ENCODE measurements at places on chromosomes 2 and 18.
A peak's percentile ranks its signal among the peaks of the same experiment; 100 is the strongest.

- peak; percentile 79 for DNase-seq
Measured at GRCh38 chr2:45895241-45895861, 243.9 kb downstream of the PRKCE start.

DNA sequence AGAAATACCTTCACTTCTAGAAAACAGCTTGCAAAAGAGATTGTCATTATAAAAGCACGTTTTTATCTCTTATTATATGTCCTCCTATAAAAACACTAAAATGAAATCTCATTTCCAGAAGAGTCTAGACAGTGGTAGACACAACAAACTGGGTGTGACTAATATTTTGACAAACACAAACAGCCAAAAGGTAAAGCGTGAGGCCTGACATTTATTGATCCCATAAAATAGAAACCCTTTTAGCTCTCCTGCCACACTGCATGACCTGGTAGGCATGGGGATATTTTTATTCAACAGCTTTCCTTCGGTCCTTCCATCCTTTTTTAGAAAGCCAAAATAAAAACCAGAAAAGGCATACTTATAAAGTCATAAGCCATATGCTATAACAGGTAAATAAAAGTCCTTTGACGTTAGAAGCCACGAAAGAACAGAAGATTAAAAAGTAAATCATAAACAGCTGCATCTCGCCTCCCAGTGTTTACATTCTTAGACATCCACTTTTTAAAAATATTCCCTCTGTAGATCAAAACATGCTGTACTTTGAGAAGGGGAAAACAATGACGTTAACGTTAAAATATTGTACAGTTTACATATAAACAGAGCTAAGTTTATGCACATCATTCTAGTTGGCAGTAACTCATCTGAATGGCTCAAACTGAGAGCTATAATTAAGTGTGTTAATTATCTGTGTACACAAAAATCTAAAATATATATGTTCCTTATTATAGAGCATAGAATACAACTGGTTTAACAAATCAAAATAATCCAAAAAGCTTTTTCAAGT, 44.6 kb downstream of the IRS1 start:
- DNase-seq = no peak

GRCh38 chr2:190451561-190452176, 43.5 kb downstream of the MFSD6 start:
- DNase-seq = peak; percentile 44

DNA sequence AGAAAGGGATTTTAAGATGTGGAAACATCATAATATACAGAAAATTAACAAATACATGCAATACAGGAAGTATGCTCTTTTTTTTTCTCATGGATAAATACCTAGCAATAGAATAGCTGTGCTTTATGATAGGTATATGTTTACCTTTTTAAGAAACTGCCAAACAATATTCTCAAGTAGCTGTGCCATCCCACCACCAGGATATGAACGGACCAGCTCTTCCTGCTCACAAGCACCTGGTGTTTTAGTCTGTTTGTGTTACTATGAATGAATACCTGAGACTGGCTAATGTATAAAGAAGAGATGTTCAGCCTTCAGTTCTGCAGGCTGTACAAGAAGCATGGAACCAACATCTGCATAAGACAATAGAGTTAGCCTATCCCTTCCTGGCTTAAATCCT, 19.9 kb upstream of the UGT1A8 start:
- DNase-seq = no peak

GRCh38 chr18:49368876-49369440, 91.5 kb downstream of the DYM start:
- DNase-seq = no peak

DNA sequence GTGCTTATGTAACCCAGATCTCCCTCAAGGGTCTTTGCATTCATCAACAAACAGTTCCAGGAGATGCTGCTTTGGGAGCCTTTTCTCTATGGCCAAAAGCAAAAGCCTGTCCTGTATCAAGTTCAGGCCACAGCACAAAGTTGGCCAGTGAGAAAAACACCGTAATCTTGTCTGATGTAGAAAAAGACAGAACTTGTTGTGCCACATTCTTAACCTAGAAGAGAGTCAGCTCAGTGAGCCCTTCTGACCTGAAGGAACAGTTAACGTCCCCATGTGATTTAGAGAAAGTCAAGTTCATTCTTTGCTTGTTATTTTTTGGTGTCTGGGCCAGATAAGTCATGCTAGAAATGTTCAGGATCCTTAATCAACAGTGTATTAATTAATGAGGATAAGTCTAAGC, 7.8 kb upstream of the CNDP1 start:
- DNase-seq = no peak

DNA sequence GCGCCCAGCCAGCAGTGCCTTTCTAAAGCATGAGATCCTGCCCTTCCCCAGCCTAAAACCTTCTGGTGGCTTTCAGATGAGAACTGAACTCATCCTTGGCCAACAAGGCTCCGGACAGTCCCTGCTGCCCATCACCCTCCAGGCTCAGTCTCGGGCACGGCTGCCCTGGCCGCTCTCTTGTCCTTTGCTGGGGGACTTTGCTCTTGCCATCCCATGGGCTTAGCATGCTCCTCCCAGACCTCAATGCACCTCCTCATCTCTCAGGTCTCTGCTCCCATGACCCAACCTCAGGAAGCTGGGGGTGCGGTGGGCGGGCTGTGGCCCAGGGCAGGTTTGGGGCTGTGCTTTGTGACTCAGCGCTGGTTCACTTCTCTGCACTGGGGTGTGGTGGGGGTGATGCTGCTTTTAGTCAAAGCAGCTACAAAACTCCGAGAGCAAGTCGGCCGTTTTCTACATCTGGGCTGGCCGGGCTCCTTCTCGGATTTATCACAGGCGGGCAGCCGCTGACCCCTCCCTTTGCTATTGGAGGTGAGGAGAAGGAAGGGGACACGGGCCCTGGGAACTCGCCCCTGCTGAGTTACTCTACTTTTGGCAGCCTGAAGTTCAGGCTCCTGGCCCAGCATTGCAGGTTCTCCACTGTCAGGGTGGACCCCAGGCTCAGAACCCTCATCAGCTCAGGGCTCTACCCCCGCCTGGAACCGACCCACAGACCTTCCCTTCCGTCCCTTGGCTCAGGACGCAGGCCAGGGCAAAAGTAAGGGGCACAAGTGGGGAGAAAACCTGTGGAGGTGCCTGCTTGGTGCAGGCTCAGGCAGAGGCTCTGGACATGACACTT, 90.6 kb upstream of the TAF1B start:
- DNase-seq = peak; percentile 84

DNA sequence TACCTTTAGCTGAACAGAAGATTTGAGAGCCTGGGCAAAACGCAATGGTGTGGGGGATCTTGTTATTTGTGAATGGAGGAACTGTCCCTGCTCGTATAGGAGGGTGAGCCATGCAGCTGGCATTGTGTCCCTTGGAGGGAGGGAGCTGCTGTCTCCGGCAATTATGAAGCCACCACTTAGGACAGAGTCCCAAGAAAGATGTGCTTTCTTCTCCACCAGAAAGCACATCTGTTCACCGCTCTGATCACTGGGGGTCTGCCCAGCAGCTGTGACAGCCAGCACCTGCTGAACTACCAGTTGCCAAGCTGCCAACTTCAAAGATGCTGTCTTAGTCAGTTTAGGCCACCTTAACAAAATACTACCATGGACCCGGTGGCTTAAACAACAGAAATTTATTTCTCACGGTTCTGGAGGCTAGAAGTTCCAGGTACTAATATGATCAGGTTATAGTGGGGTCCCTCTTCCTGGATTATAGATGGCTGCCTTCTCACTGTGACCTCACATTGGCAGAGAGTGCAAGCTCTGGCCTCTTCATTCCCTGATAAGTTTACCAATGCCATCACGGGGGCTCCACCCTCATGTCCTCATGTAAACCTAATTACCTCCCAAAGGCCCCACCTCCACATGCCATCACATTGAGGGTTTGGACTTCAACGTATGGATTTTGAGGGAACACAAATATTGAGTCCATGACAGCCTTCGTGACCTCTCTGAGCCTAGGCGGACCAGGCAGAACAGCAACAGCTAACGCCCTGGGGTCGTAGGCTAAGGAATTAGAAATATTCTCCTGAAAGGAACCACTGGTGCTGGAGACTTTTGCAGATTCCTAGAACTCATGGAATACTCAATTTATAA, 148.3 kb downstream of the RHBDD1 start:
- no peak for DNase-seq

GRCh38 chr18:48059455-48060010, 129.1 kb upstream of the SMAD2 start:
- no peak for DNase-seq

GRCh38 chr2:235439959-235440662, 53.7 kb upstream of the AGAP1 start:
- DNase-seq = no peak

- no peak for DNase-seq
Measured at GRCh38 chr18:47109720-47110119, 40.6 kb downstream of the HDHD2 start.

GRCh38 chr2:159786938-159787337, 11.1 kb downstream of the CD302 start:
- no peak for DNase-seq

- DNase-seq = no peak
Measured at GRCh38 chr2:64419596-64420165, 34.3 kb upstream of the LGALSL start.

GRCh38 chr18:46427216-46427995, 229.6 kb downstream of the LOXHD1 start:
- DNase-seq = no peak

DNA sequence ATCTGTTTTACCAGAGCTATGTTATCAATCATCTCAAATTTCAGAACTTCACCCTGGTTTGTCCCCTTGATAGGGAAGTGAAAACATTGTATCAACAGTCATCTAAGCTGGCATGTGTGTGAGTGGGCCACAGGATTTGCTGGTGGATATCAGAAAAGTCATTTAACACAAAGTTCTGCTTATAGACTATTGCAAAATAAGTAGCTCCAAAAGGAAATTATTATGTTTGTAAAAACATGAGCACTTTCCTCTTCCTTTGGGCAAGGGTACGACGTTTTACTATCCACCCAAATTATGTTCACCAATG, 20.7 kb upstream of the COPS8 start:
- DNase-seq = no peak

DNA sequence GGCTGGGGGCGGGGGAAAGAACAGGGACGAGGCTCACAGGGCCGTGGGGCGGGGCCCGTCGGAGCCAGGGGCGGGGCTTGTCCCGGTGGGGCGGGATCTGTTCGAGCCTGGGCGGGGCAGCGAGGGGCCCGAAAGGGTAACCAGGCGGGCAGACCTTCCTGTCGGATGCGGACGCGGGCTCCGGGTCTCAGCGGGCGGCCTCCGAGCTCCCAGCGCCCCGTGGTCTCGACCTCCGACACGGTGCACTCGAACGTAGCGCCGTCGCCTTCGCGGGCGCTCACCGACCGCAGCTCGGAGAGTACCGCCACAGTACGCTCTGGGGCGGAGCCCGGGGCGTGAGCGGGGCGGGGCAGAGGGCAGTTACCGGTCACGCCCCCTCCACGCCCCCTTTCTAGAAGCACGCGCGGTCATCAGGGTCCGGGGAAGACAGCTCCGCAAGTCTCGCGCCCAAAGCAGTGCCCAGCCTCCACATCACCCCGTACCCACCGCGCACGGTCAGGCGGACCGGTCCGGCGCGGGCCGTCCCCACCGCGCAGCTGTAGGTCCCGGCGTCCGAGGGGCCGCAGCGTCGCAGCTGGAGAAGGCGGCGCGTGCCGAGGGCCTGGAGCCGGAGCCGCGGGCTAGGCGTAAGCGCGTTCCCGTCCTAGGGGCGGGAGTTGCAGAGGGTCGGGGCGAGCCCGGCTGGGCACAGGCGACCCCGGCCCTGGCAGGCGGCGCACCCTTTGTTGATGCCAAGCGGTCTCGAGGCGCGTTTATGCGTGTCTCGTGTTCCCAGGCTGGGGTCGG, 8.7 kb downstream of the TMEM198 start:
- peak; percentile 94 for DNase-seq

GRCh38 chr2:172215172-172215935, 112.7 kb upstream of the DLX2 start:
- no peak for DNase-seq

DNA sequence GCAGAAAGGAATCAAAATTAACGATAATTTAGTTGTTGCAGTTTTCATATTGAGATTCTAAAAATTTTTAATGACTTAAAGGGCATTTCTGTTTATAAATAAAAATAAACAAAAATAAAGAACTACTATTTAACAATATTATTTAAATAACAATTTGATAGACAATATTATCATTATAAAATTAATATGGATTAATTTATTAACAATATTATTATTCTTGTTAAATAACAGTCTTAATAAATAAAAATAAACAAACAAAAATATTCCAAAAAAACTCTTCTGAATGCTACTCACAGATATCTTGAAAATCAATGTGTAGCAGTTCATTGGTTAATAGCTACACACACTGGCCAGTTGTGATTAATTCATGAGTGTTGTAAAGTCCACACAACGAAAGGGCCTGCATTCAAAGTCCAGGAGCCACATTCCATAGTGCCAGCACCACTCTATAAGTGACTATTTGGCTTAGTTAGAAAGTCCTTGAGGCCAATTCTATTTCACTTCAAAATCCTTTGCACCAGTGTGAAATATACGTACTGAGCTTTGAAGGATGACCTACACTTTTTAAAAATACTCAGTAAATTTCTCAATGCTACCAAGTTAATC, 117.1 kb downstream of the ZNF521 start:
- DNase-seq = no peak

- no peak for DNase-seq
Measured at GRCh38 chr2:197294260-197294659, 16.3 kb downstream of the ANKRD44 start.

DNA sequence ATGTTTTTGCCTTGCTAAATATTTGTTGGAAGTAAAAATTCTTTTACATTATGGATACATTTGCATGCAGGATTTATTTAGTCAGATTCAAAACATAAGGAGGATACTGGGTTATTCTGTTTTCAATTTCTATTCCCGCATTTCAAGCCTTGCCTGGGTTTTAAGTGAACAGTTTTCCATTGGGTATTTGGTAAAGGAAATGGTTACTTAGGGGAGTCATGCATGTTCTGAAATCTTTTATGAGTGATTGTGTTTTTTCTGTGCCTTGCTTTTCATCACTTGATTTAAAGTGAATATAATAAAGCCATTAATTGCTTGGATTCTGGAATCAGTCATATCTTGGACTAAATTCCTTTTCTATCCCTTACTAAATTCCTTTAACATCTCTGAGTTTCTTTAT, 12.0 kb upstream of the SP9 start:
- DNase-seq = no peak

DNA sequence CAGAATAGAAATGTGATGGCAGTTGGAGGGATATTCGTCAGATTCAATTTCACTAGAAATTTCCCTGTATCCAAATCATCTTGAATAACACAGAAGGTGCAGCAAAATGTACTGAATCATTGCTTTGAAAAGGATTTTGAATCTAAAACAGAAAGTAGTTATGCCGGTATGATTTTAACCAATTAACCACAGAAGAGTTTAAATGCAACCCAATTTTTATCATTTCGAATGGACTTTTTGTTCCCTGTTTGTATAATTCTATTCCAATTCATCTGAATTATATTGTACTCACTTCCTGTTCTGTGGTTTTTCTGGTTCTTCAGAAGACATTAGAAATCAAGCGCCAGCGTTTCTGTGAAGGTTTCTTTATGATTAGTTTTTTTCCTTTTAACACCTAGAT, 190.4 kb downstream of the MYO3B start:
- DNase-seq = no peak

DNA sequence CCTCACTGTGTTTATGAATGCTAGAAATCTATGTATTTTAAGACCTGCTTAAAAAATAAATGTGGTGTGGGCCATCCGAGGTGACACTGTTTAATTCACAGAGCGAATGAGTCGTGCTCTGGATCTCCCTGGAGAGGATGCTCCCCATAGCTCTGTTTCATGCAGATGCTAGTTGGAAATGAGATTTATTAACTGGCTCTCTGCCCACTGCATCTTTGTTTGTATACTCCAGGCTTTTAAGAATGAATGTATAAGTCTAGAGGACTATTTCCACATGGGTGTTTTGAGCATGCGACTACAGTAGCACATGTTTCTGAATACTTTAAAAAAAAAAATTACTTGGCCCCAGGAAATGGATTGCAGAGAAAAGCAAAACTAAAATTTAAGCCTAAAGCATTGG, 3.9 kb downstream of the MAPRE2 start:
- no peak for DNase-seq

Data from AG08395 (cell line).